ENCODE measurements at places on chromosomes 7 and 10.

DNA sequence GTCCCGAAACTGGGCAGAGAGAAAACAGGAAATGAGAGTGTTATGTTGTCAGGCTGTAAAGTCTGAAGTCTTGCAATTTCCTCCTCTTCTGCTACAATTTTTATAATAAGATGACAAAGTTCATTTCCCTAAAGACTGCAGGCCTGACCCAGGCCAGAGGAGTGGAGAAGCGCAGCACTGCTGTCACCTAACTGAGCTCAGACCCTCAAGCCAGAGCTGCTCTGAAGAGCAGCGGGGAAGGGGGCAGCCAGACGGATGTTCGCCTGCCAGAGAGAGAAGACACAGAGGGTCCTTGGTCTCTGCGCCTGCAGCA lies 12.6 kb upstream of the AOAH start:
- DNase-seq: no peak

DNA sequence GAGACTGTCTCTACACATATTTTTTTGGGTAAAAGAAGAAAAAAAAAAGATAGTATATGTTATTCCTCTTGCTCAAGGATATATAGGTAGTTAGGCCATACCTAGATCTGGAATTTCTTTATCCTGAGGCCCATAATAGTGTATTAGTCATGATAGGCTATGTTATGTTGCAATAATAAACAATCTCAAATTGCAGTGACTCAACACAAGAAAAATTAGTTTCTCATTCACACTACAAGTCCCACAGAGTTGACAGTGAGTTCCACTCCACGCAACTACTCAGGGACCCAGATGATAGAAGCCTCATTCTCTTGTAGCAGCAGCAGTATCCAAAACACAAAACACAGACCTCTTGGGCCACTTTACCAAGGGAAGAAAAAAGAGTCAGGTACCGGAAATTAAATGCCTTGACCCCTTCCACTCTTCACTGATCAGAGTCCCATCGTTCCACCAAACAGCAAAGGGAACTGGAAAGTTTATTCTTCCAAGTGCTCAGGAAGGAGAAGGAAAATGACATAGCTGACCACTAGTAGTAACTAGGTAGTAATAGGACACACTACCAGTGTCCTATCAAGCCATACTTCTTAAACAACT lies 7.4 kb upstream of the C10orf67 start:
- no peak for DNase-seq

DNA sequence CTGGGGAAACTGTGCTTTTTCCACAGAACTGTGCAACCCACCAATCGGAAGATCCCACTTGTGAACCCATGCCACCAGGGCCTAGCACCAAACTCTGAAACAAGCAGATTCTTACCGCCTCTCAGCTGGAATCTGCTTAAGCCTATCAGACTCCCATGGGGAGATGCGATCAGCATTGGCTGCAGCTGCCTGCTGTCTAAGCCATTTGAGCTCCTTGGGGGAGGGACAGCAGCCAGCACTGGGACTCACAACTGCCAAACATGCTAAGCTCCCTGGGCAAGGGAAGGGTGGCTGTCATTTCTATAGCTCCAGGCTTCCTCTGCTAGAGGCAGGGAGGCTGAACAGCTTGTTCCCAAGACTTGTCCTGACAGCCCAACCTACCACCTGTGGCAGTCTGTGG lies 283.8 kb downstream of the CDK14 start:
- no peak for DNase-seq

- no peak for DNase-seq
These were observed 94.1 kb upstream of the CREB5 start for GRCh38 chr7:28318101-28318762.

GRCh38 chr10:24513155-24513554 lies 210.5 kb downstream of the ARHGAP21 start:
- peak; percentile 4 for DNase-seq

- no peak for DNase-seq
These were observed 1.3 kb downstream of the PILRA start for GRCh38 chr7:100374601-100375000.

GRCh38 chr10:23422003-23422411 lies 16.9 kb upstream of the OTUD1 start:
- no peak for DNase-seq

DNA sequence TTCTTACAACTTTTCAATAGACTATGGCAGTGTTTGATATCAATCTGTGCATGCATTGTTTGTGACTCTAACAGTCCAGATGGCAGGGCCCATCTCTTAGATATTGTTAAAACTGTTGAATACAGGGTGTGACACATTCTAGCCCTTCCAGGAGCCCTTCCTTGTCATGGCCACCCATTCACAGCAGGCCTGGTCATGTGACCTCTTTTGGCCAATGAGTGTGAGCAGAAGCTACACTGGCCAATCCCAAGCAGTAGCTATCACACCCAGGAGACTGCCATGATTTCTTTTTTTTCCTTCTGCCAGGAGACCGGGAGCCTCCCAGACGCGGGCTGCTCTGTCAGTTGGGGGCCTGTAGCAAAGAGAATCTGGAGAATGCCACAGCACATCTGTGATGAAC lies 655.4 kb upstream of the MKI67 start:
- DNase-seq: no peak

DNA sequence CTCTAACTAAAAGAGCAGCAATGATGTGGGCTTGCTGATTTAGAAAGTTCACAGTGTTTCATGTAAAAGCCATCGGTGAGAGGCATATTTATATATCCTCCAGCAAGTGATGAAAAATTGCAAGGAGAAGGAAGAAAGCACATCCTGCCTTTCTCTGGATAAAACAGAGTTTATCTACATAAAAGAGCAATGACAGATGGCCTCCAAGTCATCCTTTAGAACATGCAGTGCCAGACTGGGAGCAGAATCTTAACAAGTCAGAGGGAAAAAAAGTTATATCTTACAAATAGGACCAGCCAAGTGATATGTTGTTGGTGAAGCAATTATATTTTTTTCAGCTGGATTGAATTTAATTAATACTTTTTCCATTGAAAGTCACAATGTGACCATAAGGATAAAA lies 253.8 kb upstream of the MGMT start:
- DNase-seq: no peak

DNA sequence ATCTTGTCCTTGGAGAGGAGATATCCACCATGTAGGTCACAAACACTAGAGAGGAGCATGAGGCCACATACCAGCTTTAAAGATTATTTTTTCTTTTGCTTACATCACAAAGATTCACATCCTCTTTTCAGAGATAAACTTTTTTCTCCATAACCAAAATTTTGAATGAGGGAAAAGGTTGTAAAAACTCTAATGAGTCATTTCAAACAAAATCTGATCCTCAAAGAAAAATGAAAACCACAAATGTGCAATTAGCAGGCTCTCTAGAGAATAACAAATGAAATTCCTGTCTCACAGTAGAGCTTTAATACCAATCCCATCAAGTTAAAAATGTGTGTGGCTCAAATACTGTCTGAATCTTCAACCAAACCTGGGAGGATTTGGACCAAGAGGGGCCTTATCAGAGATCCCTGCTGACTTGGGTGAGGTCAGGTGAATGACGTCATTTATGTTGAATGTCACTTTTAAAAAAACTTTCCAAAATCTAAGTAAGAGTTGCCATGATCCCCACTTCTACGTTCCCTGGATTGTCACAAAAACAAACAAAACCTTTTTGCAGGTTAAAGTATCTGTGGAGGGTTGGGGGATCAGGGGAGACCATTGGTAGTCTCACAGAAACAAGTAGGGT lies 261.5 kb upstream of the NPSR1 start:
- DNase-seq: no peak

DNA sequence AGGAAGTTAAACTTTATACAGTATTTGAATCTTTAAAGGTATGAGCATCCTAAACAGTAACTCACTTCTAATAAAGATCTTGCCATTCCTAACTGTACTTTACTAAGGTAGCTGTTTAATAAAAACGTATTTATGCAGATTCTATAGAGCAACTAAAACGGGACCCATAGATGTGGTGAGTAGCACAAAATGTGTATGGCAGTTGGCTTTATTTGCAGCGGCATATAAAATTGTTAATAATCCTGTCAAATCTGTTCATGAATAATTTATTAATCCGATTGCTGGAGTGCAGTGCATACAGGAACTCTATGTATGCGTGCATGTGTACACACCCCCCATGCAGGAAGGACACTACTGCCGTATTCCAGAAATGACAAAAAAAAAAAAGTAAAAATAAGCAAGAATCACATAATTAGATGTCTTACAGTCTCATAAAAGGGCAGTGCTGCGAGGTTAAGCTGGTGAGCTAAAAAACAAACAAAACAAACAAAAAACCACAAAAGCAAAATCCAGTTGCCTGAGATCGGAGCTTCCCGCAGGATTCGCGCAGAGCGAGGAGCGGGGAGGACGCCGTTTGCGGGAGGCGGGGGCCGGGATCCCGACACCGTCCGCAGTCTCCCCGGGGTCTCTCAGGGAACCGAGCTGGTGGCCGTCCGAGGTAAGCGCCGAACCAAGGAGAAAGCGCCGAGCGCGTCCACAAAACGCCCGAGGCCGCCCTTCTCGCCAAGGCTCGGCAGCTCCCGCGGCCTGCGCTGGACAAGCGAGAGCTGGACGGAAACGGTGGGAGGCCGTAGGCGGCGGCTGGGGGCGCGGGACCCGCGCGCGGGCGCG lies 518 bp upstream of the COMMD3 start:
- DNase-seq: peak; percentile 77

DNA sequence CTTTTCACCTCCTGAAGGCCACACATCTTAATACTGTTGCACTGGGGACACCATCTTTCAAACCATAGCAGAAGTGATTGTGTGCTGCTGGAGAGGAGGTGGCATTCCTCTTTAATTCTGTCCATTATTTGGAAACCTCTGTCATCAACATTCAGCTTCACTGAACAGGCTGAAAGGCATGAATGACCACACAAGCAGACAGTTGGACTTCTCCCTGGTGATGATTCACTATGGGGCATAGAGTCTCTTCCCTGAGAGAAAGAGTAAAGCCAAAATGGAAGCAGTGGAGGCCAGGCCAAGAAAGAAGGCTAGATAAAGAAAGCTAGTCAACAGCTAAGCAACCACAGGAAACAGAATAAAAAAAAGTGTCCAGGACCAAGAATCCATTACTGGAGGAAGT lies 113.1 kb upstream of the VSTM2A start:
- DNase-seq: no peak

Measured in NCI-H2227 treated with DMSO at 0.1 percent for 48 hours (cell line).